ENCODE measurements at places on chromosomes 12 and 14.

DNA sequence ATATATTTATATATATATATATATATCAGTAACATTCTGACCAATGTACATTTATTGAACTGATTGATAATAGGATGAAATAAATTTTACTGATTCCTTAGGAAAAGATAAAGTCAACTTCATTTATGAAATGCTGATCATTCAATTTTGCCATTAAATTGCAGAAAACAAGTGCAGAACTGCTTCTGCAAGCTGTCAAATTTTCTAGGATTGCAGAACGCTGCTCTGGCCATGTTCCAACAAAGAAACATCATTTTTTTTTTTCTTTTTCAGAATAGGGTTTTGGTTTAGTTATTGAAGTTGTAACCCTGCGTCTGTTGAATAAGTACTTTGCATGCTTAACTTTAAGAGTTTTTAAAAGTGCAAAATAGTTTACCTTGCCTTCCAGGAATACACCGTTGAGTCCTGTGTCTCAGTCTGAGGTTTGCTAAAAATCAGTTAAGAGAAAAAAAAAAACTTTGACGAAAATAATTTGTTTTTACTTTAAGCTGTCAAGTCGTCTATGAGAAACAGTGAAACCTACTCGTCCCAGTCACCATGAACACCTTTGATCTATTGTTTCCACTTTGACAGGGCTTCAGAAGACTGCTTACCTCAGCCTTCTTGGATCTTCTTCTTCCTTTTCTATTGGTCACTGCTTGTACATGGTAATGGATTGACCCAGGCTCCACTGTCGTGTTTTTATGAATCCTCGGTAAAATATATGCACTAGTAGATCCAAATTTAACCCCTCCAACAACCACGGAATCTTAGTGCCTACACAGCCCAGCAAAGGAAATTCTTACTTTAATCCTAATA lies at the start of gene KERA:
KERA (minus strand) TSS at position 657 of the 798 bp plus-strand sequence. CDS start 1,743 bp downstream, outside the sequence.
- DNase-seq, result no peak

DNA sequence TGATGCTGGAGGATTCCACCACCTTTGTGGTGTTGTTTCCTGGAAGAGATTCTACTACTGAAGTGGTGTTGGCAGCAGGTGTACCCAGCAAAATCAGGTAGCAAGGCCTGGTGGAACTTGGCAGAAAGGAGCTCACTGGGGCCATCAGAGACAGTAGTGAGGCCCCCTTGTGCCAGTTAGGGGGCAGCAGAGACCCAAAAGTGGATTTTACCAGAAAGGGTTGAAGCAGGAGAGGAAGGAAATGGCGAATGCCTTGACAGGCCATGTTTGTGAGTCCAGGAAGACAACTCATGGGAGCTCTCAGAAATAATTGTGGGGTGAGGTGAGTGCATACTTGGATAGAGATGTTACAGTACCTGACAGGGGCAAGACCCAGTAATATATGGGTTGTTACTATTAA lies 137.7 kb upstream of the FGD4 start:
- no peak for DNase-seq

- no peak for DNase-seq
These were observed 8.3 kb downstream of the TMX1 start for GRCh38 chr14:51248016-51248987.

DNA sequence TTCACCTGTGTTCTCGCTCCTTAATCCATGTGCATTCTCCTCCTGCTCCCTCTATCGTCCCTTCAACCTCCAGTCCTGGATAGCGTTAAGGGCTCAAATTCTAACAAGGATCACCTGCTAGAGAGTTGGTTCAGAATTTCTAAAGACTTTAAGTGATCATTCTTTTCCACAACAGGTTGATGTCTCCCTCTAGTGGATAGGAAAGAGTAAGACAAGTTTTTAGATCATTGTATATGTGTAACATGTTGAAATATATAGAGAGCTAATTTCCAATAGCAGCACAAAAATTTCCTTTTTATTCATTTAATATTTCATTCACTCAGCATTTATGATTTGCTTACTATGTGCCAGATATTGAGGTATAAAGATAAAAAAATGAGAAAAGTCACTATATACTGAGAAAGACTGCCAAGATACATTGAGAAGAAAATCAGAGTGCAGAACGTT lies 9.3 kb upstream of the ESR2 start:
- DNase-seq, result peak; percentile 67

- no peak for DNase-seq
These were observed 4.3 kb downstream of the GPR132 start for GRCh38 chr14:105060751-105061427.

- no peak for DNase-seq
These were observed 11.9 kb downstream of the TGFB3 start for GRCh38 chr14:75969891-75970290.

DNA sequence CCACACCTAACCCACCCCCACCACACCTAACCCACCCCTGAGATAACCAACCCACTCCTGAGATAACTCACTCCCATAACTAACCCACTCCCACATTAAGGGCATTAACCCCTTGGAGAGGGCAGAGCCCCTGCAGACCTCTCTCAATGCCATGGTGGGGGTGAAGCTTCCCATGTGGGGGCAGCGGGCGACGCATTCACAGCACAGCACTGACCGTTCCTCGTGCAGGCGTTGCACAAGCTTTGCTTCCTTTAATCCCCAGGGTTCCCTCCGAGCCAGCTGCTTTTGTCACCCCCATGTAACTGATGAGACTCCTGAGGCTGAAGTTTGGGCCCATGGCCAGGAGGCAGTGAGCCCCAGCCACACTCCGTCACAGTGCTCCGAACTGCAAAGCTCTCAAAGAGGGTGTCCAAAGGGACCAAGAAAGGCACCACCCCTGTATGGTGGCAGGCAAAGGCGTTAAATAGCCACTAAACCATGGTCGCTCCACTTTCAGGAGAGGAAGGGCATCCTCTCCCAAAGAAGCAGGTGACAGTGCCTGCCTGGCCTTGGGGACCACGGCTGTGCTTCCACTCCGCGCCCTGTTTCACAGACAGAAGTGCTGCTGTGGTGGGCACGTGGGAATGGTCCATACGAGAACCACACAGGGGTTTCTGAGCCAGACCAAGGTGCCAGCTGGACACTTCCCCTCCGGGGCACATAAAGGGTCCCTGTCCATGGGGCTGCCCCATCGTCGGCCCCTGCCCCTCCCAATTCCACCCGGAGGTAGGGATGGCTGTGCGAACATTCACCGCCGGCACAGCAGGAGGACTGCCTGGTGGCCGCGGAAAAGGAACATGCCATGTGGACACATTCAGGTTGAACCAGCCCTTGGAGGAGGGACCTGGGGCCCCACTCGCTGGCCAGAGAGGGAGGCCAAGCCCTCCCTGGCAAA lies 28.3 kb downstream of the GALNT9 start:
- DNase-seq, result no peak

DNA sequence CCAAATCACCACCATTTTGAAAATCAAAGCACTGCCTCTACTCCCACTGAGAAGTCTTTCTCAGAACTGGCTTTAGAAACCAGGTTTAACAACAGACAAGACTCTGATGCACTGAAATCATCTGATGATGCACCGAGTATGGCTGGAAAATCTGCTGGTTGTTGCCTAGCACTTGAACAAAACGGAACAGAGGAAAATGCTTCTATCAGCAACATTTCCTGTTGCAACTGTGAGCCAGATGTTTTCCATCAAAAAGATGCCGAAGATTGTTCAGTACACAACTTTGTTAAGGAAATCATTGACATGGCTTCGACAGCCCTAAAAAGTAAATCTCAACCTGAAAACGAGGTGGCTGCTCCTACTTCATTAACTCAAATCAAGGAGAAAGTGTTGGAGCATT lies 115.0 kb upstream of the NPAS3 start:
- DNase-seq, result peak; percentile 18

DNA sequence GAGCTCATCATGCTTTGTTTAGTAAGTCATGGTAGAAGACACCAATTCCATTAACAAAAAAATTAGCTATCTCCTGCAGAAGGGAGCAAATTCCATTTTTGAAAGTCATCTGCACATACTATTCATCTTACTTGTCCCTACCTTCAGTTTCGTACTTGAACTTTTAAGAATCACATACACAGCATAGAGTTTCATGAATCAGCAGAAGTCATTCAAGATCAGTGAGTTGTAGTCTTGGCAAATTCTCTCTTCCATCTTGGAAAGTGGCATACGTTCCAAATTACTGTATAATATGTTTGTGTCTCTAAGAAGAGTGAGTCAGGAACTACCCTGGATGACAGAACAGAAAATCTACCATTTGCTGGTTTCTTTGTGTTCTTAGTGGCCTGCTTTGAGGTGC lies 14.1 kb downstream of the VRK1 start:
- no peak for DNase-seq

GRCh38 chr14:104887623-104888488 lies 22.8 kb downstream of the CEP170B start:
- no peak for DNase-seq

- no peak for DNase-seq
These were observed 812 bp downstream of the NABP2 start for GRCh38 chr12:56224954-56225353.

- no peak for DNase-seq
These were observed 104.6 kb downstream of the GALC start for GRCh38 chr14:87888136-87888999.

DNA sequence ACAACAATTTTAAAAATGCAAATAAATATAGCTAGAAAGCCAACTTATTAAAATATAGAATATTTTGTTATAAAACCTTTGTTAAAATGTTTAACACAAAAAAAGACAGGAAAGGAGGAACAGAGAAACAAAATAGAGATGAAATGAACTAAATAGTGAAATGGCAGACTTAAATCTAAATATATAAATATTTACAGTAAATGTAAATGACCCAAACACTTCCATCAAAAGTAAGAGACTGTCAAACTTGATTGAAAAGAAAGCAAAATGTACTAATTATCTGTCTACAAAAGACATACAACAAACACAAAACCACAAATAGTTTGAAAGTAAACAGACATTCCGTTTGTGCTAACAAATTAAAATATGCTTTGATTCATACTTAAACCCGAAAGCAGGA lies 41.7 kb downstream of the PLBD1 start:
- no peak for DNase-seq

DNA sequence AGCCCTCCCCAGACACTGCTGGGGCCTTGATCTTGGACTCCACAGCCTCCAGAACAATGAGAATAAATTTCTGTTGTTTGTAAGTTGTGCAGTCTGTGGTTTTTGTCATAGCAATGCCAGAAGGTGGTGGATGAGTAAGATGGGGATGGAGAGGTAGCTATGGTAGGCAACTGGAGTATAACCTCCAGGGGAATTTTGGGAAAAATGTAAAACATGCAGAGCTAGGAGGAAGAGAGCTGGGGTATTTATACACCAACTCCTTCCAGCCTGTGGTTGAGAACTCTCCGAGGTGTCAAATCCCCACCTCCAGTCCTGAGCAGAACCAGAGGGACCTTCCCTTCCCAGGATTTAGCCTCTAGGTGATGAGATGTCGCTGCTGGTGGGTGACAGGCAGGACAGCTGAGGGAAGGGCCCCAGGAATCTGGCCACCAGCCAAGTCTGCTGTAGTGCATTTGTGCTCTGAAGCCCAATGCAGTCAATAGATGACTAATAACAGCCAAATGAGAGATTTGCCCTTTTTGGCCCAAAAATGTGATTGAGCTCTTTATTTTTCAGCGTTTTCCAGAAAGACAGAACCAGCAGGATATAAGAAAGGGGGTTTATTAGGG lies 19.1 kb upstream of the CEP170B start:
- DNase-seq, result no peak

DNA sequence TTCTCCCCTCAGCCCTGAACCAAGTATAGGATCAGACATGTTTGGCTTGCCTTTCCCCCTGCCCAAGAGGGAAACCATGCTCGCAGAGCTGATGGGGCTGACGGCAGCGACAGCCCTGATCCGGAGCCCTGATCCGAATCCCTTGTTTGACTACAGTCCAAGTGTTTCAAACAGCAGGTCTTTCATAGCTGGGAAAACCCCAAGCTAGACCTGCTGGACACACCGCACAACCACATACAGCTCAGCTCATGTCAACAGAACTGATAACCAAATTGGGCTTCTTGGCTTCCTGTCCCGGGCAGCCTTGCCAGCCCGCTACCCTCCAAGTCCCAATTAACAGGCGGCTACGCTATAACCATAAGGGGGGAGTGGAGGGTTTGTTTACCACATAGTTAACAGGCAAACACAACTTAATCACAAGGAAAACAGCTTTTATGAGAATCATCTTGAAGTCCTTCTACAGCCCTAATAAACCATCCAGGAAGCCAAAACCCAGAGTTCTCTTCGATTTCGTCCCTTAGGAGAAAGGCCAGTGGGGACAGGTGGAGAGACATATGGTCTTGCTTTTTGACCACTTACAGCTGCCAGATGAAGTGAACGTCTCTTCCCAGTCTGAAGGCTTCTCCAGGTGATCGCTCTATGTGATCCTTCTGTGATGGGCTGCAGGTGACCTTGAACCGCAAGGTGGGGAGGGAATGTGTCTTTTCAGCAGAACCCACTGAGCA lies 64.5 kb upstream of the MANSC4 start:
- no peak for DNase-seq

DNA sequence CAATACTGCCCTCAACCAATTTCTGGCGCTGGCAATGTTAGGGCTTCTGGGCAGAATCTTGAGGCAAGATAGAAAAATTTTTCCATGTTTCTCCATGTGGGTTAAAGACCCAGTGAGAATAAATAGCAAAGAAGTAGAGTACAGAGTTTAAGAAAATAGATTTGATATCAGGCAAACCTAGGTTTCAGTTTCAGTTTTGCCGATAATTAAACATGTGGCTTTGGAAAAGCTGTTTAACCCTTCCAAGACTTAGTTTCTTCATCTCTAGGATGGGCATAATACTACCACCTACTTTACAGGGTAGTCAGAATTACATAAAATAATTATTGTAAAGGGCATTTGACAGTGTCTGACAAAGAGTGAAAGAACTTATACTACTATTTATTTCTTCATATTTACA lies 360.4 kb downstream of the PCNX1 start:
- no peak for DNase-seq

- no peak for DNase-seq
These were observed 194.8 kb upstream of the DCN start for GRCh38 chr12:91377436-91377835.

DNA sequence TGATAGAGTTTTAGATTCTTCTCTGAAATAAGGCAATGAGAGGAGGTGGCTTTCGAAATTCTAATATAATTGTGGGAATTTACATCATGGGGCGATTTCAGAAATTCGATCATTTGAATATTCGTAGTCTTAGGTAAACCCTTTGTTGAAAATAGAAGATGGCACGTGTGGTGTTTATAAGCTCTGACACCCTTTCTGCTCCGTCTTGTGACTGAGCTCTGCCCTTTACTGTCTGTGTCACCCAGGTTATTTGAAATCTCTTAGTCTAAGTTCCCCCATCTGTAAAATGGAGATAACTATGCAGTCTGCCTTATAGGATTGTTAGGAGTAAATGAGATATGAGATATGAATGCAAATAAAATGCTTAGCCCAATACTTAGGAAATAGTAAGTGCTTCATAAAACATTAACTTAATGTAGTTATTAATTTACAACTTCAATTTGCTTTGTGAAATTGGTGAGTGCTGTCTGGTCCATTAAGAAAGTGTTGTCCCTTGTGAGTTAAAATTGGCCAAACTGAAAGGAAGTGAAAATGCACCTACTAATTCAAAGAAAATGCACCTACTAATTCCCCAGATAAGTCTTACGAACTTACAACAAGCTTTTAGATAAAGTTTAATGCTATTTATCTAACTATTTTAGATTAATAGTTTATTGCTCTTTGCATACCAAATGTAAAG lies 1.5 kb downstream of the BMAL2 start:
- DNase-seq, result no peak

All from dermis microvascular lymphatic vessel endothelial cell (primary cell).